ENCODE measurements at places on chromosomes 12 and 14.

DNA sequence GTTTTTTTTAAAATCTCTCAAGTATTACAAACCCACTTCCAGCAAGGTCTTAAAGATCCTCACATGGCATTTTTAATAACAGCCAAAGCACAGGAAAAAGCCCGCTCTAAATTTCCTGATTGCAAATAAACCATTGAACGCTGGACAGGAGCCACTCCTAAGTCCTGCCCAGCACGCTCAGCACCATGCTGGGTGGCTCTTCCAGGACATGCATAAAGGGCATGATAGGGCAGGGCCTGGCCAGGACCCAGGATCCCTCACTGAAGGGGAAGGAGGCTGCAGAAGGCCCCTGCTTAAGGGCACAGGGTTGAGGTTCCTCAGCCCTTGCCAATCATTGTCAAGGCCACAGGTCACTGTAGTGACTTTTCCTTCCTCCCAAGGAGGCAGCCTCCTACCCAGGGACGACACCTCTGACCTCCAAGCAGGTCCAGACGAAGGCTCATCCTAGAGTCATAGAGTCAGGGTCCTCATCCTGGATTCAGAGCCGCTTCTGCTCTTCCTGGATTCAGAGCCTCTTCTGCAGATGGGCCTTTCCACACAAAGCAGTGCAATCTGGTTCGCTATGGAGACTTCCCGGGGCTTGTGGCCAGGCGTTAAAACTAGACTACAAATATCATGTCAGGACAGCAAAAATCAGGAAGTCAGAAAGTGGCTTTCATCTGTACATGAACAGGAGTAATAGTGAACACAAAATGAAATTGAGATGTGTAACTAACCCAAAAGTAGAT, 123.8 kb downstream of the GCH1 start:
- no peak for DNase-seq

DNA sequence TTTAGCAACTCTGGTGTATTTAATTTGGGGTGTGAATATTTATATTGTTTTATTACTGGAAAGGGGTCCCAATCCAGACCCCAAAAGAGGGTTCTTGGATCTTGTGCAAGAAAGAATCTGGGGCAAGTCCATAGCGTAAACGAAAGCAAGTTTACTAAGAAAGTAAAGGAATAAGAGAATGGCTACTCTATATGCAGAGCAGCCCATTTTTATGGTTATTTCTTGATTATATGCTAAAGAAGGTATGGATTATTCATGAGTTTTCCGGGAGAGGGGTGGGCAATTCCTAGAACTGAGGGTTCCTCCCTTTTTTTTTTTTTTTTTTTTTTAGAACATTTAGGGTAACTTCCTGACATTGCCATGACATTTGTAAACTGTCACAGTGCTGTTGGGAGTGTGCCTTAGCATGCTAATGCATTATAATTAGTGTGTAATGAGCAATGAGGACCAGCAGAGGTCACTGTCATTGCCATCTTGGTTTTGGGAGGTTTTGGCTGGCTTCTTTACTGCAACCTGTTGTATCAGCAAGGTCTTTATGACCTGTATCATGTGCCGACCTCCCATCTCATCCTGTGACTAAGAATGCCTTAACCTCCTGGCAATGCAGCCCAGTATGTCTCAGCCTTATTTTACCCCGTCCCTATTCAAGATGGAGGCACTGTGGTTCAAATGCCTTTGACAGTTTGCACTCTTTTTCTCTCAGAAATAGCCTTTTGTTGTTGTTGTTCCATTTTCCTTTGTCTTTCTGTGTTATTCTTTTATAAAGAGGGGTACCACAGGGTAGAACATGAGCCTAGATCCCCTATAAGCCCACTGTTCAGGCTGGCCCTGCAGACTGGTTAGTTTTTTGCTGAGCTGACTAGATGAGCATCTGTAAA, 75.5 kb upstream of the DCD start:
- DNase-seq: peak; percentile 64

GRCh38 chr14:60151715-60152114, 13.5 kb downstream of the DHRS7 start:
- peak; percentile 41 for DNase-seq

DNA sequence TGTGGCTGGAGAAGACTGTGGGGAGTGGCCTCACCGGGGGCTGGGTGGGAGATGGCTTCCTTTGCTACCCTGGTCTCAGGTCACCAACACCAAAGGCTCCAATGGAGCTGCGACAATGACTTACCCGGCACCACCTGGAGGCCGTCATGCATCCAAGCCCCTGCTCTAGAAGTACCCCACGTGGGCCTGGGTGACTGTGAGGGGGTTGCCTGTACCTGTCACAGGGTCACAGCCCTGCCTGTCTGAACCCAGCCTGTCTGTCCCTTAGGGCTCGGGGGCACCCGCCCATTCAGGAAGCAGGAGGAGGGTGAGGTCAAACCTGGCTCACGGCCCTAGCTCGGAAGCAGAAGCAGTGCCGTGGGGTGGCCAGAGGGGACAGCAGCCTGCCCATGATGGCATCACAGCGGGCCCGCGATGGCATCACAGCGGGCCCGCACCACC, 18.9 kb downstream of the ABCB9 start:
- no peak for DNase-seq

- DNase-seq: peak; percentile 39
Measured at GRCh38 chr12:26705851-26706250, 127.1 kb downstream of the ITPR2 start.

- DNase-seq: no peak
Measured at GRCh38 chr12:76083246-76083903, 1.1 kb downstream of the NAP1L1 start.

DNA sequence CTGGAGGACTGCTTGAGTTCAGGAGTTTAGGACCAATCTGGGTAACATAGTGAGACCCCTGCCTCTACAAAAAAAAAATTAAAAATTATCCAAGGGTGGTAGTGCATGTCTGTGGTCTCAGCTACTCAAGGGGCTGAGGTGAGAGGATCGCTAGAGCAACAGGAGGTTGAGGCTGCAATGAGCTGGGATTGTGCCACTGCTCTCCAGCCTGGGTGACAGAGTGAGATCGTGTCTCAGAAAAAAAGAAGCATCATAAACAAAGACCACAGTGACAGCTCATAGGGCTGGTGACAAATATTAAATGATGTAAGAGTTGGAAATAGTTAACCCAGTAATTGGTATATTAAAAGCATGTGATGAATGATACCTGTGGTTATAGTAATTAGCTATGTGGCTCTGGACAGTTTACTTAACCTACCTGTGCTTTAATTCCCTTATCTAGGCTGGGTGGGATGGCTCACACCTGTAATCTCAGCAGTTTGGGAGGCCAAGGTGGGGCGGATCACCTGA, 68.0 kb downstream of the GSC start:
- DNase-seq: no peak

Measured in OCI-M1 (cell line).